ENCODE measurements at places on chromosomes 4 and X.

DNA sequence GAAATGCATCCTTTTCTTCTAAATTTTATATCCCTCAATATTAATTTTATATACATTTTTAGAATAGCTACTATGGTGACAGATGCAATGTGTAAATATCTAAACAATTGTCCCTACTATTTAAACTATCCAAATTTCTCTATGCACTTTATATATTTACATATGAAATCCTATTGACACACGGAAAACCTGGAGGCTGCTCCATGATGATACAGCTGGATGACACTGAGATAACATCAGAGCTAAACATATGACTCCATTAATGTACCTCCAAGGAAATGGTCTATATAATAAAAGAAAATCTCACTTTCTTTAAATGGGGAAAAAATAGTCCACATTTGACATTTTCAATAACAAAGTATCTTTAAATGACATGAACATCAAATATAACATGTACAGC is 43.7 kb downstream of the DDX60 start:
- DNase-seq, result no peak

GRCh38 chr4:126916626-126917140 is 716.1 kb upstream of the INTU start:
- no peak for DNase-seq

DNA sequence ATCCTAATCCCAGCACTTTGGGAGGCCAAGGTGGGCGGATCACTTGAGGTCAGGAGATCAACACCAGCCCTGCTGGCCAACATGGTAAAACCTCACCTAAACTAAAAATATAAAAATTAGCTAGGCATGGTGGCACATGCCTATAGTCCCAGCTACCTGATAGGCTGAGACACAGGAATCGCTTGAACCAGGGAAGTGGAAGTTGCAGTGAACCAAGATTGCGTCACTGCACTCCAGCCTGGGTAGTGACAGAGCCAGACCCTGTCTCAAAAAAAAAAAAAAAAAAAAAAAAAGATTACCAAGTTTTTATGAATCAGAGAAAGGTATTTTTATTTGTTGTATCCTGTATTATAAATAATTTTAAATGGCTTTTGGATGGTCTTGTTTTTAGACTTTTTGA is 15.1 kb downstream of the TRAPPC11 start:
- no peak for DNase-seq

DNA sequence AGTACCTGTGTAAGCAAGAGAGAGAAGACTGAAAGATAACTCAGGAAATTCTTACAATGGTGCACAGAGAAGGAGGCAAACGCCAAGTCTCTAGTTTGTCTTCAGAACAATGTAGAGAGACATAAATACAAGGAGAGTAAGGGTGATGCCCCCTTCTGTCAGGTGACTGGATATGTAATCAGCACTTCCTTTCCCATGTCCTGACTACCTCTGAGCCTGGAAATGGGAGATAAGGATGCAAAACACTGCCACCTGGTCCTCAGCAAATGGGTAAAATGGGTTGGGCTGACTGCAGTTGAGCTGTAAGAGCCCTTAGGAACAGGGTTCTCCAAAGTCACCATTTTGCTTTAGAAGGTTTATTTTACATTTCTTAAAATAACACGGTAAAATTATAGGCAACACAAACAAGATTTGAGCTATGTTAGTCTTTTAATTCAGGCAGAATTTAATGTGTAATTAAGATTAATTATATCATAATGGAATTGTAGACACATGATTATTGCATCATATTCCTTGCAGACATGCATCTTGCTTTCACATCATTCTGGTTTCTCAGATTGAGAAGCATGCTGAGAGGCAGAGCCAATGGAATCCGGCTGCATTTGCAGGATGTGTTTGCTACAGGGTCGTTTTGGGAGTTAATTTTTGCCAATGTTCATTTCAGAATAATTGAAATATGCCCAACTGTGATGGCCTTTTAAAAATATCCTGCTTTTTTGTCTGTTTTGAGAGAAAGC is 37.2 kb upstream of the ARX start:
- DNase-seq, result no peak

DNA sequence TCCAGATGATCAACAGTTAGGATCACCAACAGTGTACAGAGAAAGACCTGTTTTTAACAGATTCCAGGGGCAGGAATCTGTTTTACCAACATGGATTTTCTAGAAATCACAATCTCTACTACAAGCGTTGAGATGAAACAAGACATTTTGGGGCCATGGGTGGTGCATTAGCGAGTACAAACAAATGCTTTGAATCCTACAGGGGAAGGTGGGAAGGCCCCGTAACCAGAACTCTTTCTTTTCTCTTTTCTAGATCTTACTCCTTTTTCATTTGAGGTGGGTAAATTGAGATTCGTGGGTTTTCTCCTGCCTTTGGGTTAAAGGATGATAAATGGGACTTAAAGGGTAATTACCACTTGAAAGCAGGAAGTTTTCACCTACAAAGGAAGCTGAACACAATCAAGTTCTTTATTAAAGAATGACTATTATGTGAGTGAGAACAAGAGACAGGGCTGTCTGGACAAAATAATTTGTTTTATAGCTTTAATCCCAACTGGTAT is 189.9 kb upstream of the ANXA3 start:
- no peak for DNase-seq

DNA sequence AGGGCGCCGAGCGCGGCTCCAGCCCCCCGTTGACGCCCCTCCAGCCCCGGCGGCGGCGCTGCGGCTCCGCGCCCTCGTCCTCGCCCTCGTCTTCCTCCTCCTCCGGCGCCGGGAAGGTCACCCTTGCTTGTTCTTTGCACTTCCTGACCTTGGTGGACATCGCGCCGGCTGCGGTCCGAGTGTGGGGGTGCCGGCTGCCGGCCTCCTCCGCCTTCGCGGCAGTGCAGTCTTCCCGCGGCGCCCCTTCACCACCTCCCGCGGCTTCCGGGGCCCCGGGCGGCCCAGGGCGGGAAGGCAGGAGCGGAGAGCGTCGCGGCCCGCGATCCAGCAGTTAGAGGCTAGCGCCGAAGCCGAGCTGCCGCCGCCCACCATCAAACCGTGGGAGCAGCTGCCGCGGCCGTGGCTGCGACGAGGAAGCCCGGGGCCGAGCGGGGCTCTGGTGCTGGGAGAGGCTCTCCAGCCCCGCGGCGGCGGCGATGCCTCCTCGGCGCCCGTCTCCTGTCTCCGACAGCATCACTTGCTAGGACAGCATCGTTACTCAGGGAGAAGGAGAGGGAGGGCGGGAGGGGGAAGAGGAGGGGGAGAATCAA is at the start of gene TRPC3:
Gene TRPC3 (minus strand): TSS at position 540 of the 590 bp plus-strand sequence. CDS start 380 bp downstream, at position 160.
- DNase-seq, result peak; percentile 15

DNA sequence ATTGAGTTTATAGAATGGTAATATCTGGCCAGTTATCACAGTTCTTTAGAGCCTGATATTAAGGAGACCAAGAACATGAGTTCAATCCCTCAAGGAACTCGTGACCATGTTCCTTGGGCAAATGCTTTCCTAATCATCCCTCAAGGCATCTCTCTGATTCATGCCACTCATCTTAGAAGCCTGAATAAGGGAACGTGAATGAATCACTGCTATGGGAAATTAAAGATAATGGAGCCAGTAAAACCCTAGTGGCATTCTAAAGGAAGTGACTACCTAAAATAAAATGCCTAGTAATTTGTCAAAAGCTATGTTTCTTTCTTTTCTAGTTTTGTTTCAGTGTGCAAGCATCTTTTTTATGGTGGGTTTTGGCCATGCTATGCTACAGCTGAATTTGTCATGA is 1161.3 kb downstream of the C4orf33 start:
- no peak for DNase-seq

GRCh38 chrX:132956421-132957210 is 1.8 kb downstream of the HS6ST2 start:
- no peak for DNase-seq

DNA sequence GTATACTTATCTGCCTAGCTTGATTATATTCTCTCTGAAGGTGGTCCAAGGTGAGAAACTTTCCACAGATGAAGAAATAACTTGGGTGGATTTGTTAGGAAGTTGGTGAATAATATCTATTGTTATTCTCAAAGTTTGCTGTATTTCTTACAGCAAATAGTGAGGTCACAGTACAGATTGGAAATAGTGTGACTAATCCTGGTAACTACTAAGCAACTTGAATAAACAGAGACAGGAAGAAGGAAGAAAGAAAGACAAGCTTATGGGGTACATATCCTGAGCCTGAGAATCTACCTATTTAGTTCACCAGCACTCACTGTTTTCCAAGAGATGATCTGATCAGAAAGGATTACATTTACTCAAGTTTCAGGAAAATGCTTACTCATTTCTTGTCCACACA is 1416.1 kb downstream of the RPA4 start:
- no peak for DNase-seq

GRCh38 chrX:70049925-70050324 is at the start of gene AWAT2:
AWAT2 (minus strand) TSS chrX:70049938; CDS start chrX:70049932, 6 bp downstream.
- DNase-seq, result no peak

DNA sequence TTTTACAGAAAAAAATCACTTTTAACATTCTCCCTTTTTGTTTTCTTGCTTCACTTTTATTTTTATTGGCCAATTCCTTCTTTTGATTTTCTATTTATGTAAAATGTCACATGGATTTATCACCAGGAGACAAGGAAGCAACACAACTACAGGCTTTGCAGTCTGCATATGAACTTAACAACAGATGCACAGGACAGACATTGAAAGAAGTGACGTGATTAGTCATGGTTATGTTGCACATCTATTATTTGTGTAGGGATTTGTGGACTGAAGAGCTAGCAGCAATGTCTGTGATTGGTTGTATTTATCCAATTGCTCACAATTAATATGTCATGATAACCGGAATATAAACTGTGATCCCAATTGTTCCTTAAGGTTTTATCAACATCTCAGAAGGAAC is 147.8 kb upstream of the KLF3 start:
- no peak for DNase-seq

GRCh38 chr4:11138964-11139363 is 289.7 kb downstream of the HS3ST1 start:
- no peak for DNase-seq

DNA sequence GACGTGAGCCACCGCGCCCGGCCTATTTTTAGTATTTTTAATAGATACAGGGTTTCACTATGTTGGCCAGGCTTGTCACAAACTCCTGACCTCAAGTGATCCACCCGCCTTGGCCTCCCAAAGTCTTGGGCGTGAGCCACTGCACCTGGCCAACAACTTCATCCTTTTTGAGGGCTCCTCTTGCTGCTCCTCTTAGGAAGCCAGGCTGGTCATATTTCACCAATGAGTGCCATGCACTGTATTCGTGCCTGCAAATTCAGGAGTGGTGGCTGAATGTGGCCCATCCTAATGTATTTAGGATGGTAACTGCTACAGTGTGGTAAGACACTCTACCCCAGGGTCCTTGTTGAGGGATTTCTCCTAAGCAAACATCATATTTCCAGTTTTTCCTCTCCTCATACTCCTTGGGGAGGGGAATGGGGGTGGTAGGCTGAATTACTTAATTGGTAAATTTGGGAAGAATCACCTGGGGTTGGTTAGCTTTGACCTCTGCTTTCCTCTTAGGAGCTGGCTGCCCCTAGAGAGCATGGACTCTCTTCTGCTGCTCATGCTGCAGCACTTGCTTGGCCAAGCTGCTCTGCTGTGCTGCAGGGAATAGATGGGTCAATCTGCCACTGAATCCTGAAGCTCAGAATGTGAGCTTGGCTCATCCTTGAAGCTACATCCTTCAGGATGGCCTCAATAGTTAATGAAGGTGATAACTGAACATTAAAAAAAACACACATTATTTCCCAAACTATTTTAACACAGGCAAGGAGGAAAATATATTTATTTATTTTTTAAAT is 167.4 kb downstream of the HS3ST1 start:
- DNase-seq, result no peak

DNA sequence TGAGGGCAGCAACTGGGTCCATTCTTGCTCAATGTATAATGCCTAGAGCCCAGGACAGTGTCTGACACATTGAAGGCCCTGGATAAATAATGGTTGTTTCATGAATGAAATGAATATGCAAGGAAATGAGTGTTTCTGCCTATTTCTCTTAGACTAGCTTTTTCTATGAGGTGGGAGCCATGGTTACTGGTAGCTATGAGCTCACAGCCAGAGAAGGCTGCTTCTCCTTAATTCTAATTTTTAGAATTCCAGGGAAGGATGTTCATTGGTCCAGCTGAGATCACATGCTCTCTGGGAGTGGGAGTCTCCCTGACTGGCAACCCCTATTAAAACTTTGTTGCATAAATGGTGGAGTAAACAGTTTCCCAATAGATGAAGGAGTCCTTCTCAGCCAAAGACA is 9.7 kb upstream of the DCUN1D4 start:
- no peak for DNase-seq
